ENCODE measurements at places on chromosomes 5 and 9.

- no peak for DNase-seq
Observed at GRCh38 chr5:89105836-89106235, 222.9 kb upstream of the MEF2C start.

- no peak for DNase-seq
Observed at GRCh38 chr5:32612134-32612888, 27.0 kb downstream of the SUB1 start.

DNA sequence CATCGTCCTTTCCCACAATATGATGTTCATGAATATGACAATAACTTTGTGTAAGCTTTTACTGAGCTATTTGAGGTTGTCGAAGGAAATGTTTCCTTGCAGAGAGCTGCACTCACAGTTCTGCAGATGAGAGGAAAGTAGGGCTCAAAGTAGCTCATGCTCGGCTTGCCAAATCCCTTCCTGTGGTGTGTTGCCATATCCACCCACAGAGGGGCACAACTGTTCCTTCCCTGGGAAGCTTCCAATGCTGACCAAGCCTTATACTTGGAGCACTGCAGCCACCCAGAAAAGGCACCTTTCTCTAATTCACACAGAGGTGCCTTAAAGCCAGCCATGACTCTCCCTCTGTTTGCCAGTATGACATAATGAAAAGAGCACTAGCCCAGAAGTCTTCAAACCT lies 390.3 kb downstream of the CAAP1 start:
- DNase-seq: no peak

DNA sequence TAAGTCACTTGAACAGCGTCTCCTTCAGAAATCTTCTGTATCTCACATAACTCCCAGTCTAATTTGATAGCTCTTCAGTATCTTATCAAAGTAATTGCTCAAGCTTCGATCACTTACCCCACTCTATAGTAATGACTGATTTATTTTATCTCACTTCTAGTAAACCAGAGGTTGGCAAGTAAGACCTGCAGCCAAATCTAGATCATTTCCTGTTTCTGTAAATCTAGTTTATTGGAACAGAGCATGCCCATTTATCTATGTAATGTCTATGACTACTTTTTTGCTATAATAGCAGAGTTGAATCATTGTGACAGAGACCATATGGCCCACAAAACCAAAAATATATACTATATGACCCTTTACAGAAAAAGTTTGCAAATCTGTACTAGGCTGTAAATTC lies 40.1 kb downstream of the TSSK1B start:
- no peak for DNase-seq

DNA sequence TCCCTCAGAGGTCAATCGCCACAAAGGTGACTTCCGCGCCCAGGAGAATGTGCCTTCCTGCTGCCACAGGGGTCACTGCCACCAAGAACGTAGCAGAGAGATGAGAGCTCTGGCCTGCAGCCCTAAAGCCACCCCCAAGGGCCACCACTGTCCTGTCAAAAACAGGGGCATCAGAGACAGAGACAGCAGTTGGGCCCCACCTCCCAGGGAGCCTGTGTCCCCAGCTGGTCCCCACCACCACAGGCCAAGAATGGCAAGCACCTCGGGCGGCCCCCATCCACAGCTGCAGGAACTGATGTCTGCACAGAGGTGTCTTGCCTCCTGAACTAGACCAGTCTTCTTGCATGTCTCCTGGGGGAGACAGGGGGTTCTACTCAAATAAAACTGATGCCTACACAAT lies 5.8 kb downstream of the SPATA31E1 start:
- no peak for DNase-seq
